ENCODE measurements at places on chromosomes 2 and 18.
A peak's percentile ranks its signal among the peaks of the same experiment; 100 is the strongest.

GRCh38 chr2:96832408-96832753 is 11.4 kb downstream of the ANKRD23 start:
- no peak for DNase-seq

DNA sequence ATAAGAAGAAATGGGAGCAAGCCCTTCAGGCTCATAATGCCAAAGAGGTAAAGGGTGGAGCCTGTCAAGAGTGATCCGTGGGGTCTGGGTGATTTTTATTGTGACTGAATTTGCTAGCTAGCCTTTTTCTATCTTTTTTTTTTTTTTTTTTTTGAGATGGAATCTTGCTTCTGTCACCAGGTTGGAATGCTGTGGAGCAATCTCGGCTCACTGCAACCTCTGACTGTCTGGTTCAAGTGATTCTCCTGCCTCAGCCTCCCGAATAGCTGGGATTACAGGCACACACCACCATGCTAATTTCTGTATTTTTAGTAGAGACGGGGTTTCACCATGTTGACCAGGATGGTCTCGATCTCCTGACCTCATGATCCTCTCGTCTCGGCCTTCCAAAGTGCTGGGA is 29.1 kb downstream of the DRC1 start:
- no peak for DNase-seq

GRCh38 chr18:79856119-79857007 is 58.6 kb downstream of the KCNG2 start:
- peak; percentile 66 for DNase-seq

GRCh38 chr2:30721668-30722647 is 85.3 kb downstream of the CAPN13 start:
- DNase-seq = peak; percentile 11

- DNase-seq = no peak
These were observed 26.7 kb downstream of the COLEC12 start for GRCh38 chr18:473802-474201.

GRCh38 chr2:218223046-218223445 is 6.1 kb downstream of the ARPC2 start:
- DNase-seq = no peak

DNA sequence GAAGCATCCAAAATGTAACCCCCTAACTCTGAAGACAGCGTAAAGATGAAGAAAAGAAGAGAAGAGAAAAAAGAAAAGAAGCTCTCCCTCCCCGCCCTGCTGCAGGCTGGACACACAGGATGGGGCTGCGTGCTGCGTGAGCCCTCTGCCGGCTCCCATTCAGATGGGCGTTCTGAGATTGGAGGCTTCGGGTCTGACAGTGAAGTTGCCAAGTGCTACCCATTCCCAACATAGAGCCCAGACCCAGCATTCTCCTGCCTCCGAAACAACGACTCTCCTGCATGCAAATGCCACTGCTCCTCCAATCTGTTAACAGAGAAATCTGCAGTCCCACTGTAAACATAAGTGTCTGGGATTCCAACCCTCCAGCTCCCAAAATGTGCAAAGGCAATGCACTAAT is 234.9 kb downstream of the BCL11A start:
- peak; percentile 56 for DNase-seq

- DNase-seq = no peak
These were observed 135.8 kb upstream of the SH3BP4 start for GRCh38 chr2:234816056-234816455.

DNA sequence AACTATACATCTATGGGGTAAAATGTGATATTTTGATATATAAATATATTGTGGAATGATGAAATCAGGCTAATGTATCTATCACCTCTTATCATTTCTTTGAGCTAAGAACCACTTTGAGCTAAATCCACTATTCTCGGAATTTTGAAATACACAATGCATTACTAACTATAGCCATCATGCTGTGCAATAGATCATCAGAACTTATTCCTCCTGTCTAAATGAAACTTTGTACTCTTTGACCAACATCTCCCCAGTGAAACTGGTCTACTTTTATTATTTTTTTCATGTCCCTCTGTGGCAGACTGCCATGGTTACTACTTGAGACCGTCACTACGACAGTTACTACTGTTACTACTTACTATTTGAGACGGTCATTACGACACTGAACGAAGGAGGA is 11.4 kb downstream of the PECR start:
- no peak for DNase-seq

- DNase-seq = no peak
These were observed 609 bp upstream of the ZNF2 start for GRCh38 chr2:95165030-95165370.

DNA sequence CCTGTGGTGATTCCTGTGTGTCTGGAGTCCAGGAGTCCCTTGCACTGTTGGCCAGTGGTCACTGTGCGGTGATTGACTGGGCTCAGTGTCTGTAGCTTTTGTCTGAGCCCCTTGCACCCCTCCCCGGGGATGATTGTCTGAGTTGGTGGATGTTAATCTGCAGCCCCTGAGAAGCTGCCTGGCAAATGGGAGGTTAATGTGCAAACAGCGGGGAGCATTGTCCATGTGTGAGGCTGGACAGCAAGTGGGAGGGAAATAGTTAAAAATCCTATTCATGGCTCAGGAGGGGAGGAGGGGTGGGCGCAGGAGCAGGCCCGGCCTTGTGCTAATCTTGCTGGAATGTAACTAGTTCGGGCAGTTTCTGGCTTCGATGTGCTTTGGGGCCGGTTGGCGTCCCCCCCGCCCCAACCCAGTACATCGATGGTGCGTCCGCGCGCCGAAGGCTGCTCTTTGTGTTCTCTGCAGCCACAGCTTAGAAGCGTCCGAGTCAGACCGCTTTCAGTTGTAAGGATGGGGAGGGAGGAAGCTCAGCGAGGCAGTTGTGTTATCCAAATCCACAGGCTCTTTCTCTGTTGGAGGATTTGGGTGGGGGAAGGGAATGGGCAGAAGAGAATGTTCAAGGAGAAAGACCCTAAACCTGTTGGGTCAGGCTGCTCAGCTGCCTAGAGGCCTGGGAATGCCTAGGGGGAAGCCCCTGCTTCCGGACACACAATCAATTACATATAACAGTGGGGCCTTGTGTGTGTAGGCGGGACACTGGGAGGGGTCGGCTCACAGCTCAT is 71.8 kb downstream of the TGOLN2 start:
- peak; percentile 93 for DNase-seq

- DNase-seq = no peak
These were observed 174.8 kb downstream of the ANKRD44 start for GRCh38 chr2:197135806-197136205.

- no peak for DNase-seq
These were observed 191.6 kb upstream of the ID2 start for GRCh38 chr2:8490166-8490721.

- DNase-seq = no peak
These were observed 671.2 kb downstream of the LRRTM4 start for GRCh38 chr2:76851000-76851399.

DNA sequence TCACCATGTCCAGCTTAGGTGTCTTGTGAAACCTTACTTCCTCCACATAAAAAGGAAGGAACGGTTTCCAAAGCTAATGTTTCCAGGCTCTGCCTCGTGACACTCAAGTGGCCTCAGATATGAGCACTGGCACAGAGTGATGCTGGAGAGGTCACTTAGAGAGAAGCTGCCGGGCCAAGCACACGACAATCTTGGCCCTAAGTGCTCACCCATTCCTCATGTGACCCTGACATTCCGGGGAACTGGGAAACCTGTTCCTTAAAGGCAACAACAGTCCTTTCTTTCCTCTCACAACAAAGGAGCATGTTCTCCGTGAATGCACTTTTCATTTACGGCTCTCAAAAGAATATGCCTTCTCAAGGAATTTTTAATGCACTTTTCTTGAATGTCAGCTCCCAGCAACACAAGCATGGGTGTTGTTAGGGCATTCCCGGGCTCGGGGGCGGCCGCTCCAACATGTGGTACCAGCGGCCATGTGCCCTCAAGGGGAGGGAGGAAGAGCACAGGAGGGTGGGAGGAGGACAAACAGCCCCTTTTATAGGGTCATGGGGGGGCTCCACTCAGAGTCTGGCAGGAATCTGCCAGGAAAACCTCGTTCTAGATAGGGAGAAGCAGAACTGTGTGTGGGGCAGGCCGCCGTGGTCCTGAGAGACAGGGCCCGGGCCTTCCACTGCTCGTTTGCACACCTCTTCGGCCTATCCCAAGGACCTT is 118.6 kb downstream of the MBP start:
- no peak for DNase-seq

- no peak for DNase-seq
These were observed 31.2 kb downstream of the C1D start for GRCh38 chr2:68031542-68032160.

- DNase-seq = no peak
These were observed 160.8 kb downstream of the AGPS start for GRCh38 chr2:177553176-177553884.

GRCh38 chr2:23508066-23508390 is 123.0 kb downstream of the KLHL29 start:
- no peak for DNase-seq

- no peak for DNase-seq
These were observed 198.6 kb downstream of the FAM210A start for GRCh38 chr18:13527730-13528129.

DNA sequence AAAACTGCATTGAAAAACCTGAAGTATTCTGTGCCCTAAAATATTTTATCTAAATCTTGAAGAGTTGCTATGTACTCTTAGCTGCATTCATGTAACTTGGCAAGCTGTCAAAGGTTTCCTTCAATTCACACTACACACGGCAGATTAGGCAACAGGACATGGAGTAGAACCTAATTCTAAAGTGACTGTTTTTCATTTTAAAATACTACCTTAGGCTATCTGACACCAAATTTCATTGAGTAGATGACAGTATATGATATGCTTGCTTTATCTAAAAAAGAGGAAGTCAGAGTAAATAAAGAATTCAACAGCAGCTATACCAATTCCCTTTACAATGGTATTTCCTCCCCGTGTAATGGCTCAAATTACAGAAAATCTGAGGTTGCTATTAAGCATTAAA is 45.4 kb downstream of the EXOC6B start:
- DNase-seq = no peak

DNA sequence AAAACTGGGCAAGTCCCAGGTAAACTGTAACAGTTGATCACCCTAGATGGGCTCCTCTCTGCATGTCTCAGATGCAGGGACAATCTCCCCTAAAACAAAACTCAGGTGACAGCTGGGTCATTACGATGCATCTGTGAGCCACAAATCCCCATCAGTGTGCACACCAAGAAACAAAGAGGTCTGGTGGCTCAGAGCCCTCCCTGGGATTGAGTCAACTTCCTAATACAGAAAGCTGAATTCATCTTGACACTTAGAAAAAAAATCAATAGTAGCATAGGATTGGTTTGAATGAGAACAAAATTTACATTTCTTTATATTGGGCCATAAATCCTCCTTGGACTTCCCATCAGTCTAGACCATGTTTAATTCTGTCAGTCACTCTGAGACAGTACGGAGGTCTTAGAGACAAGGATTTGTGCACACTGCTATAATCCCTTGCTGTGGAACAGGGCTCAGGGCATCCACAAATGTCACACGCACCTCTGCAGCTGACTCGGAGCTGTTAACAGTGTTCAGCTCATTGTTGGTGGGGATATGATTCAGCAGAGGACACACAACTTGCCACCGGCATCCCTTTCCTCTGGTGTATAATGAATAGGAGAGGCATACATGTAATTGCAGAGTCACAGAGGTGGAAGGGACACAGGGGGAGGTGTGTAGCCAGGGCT is 44.5 kb upstream of the DAPL1 start:
- DNase-seq = no peak

- no peak for DNase-seq
These were observed 31.2 kb downstream of the PARD3B start for GRCh38 chr2:204576362-204576979.

- DNase-seq = no peak
These were observed 483.5 kb downstream of the LRP1B start for GRCh38 chr2:141647353-141647752.

DNA sequence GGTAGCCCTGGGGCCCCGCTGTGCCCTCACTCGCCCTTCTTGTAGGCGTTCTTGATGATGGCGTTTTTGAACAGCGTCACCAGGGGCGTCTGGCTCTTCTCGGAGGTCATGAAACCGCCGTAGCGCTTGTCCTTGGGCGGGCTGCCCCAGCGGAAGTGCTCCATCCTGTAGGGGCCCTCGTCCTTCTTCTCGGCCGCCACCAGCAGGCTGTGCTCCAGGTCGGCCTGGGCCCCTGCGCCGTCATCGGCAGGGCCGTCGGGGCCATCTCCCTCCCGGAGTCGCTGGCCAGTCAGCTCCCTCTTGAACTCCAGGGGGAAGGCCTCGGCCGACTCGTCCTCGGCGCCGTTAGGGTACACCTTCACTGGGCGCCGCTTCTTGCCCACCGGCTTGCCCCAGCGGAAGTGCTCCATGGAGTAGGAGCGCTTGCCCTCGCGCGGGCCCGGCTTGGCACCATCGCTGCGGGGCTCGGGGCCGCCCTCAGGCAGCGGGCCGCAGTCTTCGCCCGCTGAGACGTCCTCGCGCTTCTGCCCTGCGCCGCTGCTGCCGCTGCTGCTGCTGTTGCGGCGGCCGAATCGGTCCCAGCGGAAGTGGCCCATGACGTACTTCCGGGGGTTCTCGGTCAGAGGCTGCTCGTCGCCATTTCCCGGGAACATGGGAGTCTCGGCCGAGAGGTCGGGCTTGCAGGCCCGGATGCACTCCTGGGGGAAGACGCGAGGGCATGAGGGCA is 7.2 kb downstream of the POMC start:
- no peak for DNase-seq

GRCh38 chr2:204544961-204545860 is at the start of gene PARD3B:
PARD3B (plus strand) TSS chr2:204545475; CDS start chr2:204546000, 525 bp downstream.
- peak; percentile 78 for DNase-seq

DNA sequence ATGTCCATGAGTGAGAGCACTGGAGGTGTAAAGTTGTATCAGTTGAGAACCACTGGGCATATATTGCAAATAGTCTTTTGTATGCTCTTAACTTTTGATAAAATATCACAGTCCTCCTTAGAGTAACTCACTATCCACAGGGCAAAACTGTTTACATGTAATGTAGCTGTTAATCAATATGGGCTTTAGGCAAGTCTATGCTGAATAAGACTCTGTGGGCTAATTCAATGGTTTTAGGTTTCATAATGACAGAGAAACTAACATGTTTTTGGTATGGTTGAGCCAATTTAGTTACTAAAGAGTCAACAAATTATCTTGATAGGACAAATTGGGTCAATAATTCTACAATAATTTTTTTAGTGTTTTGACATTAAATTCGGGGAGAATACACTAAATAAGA is 1134.9 kb upstream of the FAM98A start:
- no peak for DNase-seq

Measured in ecto neural progenitor cell (in vitro differentiated cells).